AG10803 (cell line): ENCODE measurements at places on chromosomes 1 and 21.

DNA sequence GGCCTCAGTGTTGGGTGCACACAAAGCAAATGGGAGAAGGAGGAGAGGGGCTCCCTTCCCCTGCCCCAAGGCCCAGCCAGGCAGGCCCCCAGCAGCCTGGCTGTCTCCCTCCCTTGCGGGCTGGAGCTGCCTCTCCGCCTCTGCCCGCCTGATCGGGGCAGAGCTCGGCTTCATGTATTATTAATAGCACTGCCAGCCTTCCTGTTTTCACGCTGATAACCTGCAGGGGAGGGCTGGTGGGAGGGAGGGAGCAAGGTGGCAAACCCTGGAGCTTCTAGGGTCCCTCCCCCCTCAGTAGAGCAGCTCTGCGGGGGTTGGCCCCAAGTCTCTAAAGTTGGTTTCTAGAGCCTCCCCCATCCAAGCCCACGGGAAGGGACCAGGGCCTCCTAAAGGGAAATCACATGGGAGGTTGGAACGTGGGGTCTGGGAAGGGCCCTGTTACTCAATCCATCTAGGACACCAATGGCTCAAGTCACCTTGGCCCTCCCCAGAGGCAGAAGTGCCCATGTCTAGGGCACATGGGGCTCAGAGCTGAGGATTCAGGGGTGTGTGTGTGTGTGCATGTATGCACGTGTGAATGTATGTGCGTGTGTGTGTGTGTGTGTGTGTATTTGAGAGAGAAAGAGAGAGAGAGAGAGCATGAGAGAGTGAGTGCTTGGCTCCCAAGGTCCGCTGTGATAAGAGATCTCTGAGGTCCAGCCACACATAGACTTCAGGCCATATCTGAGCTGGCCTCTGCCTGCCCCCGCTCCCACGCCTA, 21.8 kb upstream of the POU3F1 start:
- DNase-seq, result no peak

DNA sequence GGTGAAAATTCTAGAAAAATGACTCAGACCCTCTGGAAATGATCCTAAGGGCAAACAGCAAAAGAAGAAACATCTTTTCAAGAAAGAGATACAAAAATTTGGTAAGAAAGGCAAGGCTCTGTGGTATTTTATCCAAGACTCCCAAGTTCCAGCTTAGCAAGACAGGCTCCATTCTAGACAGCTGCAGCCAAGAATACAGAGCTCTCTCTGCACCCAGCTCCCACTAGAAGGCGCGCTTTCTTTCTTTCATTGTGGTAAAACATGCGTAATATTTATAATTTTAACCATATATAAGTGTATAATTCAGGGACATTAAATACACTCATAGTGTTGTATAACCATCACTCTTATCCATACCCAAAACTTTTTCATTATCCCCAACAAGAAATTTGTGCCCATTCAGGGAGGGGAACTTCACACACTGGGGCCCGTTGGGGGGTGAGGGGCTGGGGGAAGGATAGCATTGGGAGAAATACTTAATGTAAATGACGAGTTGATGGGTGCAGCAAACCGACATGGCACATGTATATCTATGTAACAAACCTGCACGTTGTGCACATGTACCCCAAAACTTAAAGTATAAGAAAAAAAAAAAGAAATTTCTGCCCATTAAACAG, 2.2 kb upstream of the HFM1 start:
- DNase-seq, result peak; percentile 4

DNA sequence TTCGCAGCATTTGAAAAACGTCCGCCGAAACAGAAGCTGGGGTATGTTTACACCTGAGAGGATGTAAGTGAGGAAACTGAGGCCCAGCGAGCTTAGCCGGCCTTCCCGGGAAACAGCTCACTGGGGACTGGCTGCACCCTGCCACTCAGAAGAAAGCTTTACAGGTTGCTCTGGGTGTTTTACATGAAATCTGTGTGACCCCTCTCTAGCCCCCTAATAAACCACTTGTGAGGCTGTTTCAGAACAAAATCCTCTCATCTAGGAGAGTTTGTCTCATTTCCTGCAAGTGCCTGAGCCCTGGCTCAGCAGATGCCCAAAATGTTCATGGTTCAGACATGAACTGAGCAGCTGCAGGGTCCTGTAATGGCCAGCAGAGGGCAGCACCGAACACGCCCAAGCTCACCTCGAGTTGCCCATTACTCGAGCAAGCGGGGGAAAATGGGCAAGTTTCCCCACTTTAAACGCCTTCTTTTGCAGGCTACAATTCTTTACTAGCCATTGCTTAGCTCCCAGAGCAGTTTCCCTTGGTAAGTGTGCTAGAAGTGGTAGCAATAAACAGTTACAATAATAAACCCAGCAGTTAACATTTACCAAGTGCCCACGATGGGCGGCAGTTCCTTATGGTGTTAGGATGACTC, 76.4 kb downstream of the FHAD1 start:
- peak; percentile 78 for DNase-seq

- no peak for DNase-seq
These were observed 51.9 kb downstream of the AGPAT3 start for GRCh38 chr21:43916691-43917514.

DNA sequence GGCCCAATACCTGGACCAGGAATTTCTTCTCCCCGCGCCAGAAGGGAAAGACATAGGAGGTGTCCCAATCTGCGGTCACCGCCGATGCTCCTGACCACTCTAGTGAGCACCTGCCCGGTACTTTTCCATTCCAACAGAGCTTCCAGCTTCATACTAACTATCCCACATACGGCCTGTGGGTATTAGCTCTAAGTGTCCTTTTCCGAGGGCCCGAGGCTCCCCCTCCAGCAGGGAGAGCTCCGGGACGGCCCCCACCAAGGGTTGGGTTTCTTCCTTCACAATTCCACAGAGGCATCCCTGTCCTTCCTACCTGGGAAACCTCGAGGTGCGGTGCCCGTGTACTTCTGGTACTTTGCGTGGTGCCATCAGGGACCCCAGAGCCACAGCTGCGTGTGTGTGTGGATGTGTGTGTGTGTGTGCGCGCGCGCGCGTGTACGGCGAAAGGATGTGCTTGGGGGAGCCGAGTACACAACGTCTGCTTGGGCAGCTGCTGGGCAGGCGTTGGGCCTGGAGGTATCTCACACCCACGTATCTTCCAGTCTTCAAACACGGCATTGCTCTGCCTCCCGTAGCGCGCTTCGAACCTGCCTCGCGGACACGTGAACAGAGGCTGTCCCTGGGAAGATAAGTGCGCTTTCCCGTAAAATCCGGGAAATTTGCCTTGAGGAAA, 2.4 kb upstream of the SIM2 start:
- no peak for DNase-seq

DNA sequence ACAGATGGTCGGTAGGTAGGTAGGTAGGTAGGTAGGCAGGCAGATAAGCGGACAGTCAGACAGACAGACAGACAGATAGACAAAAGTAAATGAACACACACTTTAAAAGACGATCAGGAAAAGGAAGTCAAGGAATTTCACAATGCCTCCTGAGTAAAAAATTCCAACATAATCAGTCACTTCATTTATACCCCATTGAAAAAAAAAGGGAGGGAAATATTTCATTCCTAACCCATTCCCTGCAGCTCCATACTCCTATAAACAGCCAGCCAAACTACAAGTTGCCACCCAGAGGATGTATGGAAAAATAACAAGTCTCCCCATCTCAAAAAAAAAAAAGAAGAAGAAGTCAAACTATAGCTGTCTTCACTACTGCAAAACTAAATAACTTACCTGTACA, 43.4 kb downstream of the ZZZ3 start:
- peak; percentile 59 for DNase-seq

DNA sequence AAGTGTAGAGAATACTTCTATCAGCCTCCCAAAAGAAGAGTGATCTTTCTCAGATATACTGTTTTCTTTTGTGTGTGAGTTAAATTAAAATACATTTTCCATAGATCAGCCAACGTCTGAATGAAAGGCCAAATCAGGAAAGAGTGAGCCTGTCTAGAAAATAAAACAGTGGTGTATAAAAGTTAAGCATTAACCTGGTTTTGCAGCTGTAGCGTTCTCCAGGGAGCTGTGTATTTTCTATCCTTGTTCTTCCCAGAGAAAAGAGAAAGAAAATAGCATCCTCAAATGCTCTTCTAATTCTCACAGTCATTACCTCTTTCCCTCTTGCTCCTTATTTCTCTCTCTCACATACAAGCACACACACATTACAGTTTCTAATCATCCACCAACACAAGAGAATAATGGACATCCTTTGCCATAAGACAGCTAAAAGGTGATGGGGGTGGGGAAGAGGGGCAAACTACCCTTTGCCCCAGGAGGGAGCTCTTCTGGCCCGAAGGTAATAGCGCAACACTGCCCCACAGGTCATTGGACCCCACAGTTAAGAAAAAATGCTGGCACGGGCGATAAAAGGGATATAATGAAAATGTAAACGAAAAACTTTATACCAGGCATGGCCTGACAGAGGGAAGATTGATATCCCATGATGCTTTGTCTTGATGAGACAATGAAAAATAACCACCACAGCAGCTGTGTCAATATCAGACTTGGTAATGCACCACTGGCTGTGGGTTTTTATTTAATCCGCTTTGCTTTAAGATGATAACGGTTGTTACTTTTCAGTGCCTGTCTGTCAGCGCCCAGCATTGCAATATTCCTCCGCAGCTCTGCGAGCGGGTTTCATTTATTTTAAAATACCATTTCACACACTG, 150.3 kb downstream of the NUF2 start:
- DNase-seq, result no peak

DNA sequence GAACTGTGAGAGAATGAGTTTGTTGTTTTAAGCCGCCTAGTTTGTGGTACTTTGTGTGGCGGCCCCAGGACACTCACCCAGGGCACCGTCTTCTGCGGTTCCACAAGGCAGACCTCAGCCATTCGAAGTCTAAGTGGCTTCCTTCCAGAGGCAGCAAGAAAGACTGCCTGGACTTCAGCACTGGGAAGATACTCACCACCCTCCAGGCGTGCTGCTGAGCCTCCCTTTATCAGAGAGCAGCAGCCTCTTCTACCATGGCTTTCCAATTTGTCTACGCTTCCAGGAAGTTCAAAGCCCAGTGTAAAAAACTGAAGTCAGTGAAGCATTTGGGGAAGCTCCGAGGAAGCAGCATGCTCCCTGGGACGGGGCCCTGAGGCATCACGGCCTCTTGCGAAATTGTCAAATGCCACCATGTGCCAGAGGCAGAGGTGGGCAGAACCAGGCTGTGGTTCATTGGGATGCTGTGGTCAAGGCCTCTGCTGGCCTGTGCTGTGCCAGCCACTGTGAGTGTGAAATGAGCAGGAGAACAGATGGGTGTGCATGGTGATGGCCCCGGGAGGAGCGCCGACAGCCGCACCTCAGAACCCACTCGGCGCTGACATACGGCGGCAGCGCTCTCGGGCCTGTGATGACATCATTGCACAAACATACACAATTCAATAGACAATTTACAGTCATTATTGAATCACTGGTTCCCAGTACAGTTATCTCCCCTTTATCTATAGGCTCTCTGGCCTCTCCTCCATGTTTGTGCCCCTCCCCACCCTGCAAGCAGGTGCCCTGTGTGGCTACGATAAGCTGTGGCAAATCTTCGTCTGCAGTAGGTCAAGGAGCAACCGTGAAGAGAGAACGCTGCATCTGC, 110.4 kb downstream of the PDE9A start:
- DNase-seq, result no peak

GRCh38 chr1:80931178-80931577, 869.6 kb upstream of the ADGRL2 start:
- DNase-seq, result no peak

- no peak for DNase-seq
These were observed 569.3 kb upstream of the NEGR1 start for GRCh38 chr1:72851597-72851996.

- no peak for DNase-seq
These were observed 1.9 kb upstream of the GPR52 start for GRCh38 chr1:174445817-174446216.

GRCh38 chr1:161177936-161178244, 583 bp upstream of the B4GALT3 start:
- DNase-seq, result no peak

- peak; percentile 36 for DNase-seq
These were observed 85.6 kb downstream of the FAM78B start for GRCh38 chr1:166080967-166081870.

- no peak for DNase-seq
These were observed 20.4 kb upstream of the OR6N2 start for GRCh38 chr1:158801396-158801795.

DNA sequence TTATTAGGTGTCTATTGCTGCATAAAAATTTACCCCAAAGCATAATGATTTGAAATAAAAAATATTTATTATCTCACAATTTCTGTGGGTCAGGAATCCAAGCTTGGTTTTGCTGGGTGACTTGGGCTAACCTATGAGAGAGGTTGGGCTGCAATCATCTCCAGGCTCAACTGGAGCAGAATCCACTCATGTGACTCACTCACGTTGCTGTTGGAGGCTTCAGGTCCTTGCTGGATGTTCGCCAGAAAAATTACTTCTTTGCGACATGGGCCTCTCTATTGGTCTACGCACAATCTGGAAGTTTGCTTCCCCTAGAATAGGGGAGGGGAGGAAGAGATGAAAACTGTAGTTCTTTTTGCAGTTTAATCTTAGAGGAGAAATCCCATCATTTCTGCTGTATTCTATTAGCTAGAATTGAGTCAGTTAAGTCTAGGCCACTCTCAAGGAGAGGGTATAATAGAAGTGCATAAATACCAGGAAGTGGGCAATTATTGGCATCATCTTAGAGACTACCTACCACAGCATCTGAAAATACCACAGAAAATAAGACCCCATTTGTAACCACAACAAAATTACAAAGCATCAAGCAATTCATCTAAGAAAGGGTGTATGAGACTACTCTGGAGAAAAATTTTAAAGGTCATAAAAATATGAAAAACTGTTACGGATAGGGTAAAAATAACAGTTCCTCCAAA, 5.7 kb upstream of the FASLG start:
- DNase-seq, result no peak

- DNase-seq, result no peak
These were observed 41.1 kb downstream of the ERO1B start for GRCh38 chr1:236240675-236241074.

GRCh38 chr1:51165540-51165939, 63.5 kb downstream of the C1orf185 start:
- DNase-seq, result no peak

DNA sequence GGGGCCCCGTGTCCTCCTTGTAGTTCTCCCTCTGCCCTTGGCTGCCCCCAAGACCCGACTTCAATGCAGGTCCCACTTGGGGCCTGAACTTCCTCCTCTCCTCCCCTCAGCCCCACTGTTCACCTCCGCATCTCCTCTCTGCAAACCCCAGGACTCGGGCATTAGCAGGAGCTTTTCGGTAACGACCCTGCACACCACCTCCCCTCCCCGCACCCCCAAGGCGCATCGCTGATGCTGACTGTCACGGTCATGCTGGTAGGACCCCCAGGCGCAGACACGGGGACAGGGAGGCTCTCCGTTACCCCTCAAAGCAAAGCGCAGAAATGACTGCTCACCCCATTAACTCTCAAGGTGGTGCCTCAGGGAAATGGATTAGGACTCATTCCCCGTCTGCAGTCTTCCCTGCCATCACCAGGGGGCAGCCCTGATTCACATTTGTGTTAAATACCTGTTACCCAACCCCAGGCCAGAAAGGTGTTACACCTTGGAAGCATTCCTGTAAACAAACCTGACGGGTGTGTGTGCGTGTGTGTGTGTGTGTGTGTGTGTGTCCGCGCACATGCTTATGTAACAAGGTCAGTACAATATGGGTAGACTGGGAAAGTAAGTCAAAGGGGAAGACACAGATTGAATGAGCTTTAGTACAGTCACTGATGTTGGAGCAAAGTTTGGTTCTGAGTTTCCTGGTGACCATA, 6.4 kb upstream of the GUCA2B start:
- peak; percentile 43 for DNase-seq
